ENCODE measurements at places on chromosomes 13 and 19.

GRCh38 chr13:45809801-45810394, 41.7 kb downstream of the SIAH3 start:
- no peak for DNase-seq

DNA sequence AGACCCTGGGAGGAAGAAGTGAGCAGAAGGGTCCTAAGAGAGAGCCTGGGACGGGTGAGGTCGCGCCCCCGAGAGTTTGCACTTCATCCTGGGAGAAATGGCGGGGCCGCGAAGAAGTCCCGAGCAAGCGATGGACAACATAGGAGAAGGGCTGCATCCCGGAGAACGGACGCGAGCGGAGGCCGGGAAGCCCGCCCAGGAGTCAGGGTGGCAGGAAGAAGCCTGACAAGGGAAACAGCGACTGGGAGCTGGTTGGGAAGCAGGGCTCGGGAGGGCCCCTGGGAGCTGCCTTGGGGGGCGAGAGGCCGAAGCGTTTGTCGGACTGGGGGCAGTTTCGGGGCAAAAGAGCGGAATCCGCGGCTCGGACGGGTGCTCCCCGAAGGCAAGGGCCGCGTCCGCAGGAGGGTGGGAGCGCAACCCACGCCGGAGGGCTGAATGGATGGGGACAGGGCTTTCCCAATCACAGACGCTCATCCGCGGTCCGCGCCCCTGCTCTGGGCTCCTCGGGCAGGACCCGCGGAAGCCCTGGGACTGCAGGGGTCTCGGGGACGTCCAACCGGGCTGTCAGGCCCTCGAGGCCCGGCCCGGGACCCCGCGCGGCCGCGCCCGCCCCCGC, 469 bp downstream of the ABHD17A start:
- no peak for DNase-seq

GRCh38 chr19:4976401-4977298, 7.7 kb downstream of the KDM4B start:
- no peak for DNase-seq

DNA sequence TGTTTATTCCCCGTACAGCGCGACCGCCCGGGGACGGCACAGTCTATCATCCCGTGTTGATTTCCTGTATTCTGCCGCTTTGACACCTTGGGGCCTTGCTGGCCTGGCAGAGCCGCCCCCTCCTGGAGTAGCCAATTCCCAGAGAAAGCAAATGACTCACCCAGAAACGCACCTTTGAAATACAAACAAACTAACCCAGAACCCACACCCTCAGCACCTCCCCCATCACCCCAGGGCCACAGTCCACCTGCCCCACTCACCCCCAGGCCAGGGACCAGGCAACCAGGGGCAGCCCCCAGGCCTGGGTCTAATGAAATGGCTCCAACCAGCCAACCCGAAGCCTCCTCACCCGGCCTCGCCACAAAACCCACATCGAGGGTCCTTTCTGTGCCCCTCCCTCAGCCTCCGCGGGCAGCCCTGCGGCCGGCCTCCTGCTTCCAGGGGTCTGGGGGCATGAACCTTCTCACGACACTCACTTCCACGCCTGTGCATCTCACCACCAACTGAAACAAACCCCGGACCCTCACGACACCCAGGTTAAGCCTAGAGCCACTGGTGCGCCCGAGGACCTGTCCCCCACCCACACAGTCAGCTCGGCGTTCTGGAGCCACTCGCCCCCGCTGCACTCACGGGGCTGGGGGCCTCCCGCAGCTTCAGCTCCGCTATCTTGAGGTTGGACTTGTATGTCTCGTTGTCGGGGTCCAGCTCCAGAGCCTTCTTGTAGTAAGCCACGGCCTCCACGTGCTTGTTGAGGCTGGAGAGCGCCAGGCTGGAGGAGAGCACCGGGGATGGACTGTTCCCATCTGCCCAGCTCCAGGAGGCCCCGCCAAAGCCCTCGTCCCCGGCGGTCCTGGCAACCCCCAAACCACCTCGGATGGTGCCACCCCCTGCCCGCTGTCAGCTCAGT, 20.9 kb downstream of the SGTA start:
- DNase-seq: no peak

DNA sequence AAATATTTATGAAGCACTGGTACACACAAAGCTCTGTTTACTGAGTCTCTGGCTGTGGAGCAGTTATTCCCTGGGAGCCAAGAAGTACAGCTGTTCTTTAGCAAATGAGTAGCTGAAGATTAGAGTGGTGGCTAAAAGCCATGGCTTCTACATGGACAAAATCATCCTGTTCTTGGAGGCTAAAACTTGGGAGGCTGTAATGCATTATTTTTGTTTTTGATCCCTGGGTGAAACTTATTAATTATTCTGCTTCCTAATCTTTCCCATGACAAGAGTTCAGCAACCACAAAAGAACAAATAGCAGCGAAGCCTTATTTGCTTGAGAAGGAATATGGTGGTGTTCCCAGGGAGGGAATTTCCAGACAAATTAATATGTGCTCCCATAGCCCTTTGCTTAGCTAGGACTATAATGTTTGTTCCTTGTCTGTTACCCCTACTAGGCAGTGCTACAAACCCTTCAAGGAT, 109.5 kb downstream of the DCT start:
- DNase-seq: no peak

DNA sequence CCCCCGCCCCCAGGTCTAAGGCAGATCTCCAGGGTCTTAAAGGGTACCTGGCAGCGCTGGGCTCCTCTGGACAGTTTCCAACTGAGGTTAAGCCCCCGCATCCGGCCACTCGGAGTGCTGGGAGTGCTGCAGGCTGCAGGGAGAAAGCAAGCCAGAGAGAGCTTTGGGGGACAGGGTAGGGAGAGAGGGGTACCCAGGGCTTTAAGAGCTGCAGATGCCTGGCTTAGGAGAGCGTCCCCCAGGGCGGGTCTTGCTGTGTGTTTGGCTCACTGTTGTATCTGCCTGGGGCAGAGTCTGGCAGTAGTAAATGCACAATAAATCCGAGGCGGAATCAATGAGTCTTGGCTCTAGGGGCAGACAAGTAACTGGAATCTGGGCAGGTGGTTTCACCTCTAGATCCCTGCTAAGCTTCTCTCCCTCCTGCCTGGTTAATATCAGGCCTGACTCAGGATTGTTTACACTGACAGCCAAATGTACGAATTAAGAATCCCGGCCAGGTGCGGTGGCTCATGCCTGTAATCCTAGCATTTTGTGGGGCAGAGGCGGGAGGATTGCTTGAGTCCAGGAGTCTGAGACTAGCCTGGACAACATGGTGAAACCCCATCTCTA, 798 bp upstream of the COX6B2 start:
- DNase-seq: no peak
